ENCODE measurements at places on chromosomes 7 and 10.

DNA sequence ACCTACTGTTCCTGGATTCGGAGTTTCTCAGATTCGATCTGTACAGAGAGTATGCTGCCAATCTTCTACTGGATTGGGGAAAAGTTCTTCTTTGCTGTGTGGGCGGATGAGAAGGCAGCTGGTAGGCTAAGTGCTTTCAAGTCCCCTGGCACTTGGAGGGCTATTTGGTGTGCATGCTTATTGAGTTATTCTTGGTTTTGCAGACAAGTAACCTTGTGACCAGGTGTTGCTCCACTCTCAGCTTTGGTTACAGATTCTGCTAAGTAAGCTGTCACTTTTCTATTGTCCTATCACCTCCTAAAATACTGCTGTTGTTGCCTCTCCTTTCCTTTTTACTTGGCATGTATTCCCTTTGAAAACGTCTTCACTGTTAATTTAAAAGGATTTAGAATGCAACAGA is 1375.1 kb upstream of the LRRTM3 start:
- DNase-seq: no peak

DNA sequence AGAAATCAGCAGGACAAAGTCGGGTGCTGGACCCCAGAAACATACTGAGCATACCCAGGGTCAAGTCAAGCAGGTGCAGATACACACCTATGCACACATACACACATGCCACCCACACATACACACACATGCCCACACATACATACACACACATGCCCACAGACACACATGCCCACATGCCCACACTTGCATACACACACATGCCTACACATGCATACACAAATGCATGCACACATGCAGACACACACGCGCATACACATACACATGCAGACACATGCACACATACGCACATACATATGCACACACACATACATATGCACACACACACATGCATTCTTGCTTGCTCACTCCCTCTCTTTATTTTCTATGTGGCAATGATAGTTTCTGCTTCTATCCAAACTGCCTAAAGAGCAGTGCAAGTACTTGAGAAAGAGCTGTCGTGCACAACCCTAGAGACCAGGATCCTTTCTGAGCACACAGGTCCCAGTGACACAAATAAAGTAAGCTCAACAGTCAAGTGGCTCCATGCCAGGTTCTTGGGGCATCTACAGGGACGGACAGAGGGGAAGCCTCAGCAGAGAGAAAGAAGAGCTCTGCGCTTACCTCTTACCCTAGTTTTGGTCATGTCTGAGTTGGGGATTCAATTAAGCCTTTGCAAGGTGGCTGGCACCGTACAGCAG is 83.7 kb downstream of the EBF3 start:
- DNase-seq: no peak

GRCh38 chr7:157003756-157004520 is 6.5 kb downstream of the MNX1 start:
- no peak for DNase-seq

DNA sequence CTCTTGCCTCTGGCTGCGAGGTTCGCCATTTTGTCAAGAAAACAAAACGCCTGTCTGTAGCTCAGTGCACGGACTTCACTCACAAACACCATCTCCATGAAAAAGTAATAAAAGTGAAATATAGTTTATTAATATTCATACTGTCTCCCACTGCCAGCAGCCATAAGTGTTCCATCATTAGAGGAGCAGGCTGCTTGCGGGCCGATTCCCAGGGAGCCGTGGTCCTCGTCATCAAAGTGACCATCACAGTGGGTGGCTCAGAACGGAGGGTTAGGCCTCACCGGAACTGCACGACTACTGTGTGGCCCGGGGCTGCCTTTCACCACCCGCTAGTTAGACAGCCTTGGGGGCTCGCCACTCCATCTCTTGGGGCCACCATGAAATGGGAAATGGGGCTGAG is 82.7 kb downstream of the HIPK2 start:
- no peak for DNase-seq

GRCh38 chr10:128896963-128897362 is 570.1 kb upstream of the MGMT start:
- DNase-seq: no peak

GRCh38 chr7:10463701-10464100 is 510.0 kb upstream of the PHF14 start:
- DNase-seq: no peak

GRCh38 chr10:110805292-110805691 is 66.4 kb upstream of the PDCD4 start:
- DNase-seq: no peak

DNA sequence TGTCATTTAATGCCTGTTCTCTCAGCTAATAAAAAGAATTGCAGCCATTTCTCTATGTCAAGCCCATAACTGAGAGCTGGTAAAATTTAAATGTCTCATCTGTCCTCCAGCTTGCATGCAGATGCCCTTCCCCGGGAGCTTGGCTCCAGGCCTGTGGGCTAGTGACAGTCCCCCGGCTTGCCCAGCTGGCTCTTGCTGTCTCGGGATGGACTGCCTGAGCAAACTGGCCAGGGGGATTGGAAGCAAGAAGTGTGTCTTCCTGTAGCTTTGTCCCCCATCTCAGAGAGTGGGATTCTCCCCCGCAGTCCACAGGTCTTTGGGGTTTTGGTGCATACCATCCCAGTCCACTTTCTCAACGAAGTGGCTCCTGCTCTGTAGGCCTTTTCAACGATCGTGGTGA is 53.9 kb upstream of the HMX3 start:
- DNase-seq: no peak

- DNase-seq: no peak
Observed at GRCh38 chr7:151060113-151060415, 675 bp downstream of the SLC4A2 start.

DNA sequence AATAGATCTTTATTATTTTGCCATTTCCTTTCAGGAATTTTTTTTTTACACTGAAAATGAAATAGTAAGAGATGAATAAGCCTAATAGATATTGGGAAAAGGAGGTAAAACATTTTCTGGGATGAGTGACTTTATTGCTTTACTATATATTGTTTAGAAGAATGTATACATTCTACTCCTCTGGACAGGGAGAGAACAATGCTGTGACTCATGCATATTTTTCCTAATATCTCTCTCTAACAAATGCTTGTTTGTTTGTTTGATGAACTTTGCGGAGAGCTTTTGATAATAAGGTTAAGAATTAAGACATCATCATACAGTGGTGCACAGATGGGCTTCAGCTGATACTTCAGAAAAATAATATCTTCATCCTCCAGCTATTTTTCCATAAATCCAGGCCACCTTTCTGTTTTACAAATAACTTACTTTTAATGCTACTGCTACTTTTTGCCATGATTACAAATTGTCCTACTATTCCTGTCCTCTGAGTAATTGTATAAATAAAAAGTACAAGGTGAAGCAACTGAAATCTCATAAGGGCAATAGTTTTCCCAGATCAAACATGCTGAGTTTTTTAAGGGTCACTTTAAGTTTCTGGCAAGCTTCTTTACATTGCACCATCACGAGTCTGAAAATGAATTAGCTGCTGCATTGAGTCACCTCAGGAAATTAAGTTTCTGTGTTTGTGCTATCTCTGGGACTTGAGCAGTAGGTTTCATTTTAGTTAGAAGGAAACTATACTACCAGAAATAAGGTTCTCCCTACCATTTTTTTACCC is 207.3 kb upstream of the POT1 start:
- DNase-seq: no peak

DNA sequence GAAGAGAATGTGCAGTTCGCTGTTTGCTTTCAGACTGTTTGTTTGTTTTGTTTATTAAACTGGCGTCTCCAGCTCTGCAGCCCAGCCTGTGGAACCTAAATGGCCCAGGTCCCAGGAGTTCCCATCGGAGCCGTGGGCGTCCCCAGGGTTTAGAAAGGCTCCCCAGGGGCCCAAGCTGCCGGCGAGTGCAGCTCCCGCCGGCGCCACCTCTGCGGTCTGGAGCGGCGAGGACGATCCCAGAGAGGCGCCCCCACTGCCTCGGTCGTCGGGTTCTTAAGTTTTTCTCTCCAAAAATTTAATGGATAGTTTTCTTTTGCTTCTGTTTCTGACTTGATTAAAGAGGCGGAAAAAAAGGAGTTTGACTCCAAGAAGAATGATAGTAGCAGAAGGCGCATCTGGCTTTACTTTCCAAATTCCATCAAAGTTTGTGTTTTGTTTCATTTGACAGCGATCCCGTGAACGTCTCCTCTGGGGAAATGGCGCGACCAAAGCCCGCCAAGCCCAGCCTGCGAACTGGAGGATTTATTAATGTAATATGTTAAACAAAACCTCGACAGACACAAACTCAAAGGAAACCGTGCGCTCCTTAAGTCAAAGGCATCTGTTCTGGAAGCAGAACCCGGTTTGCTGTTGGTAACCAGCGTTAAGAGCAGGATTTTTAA is 718 bp upstream of the FZD1 start:
- peak; percentile 43 for DNase-seq

DNA sequence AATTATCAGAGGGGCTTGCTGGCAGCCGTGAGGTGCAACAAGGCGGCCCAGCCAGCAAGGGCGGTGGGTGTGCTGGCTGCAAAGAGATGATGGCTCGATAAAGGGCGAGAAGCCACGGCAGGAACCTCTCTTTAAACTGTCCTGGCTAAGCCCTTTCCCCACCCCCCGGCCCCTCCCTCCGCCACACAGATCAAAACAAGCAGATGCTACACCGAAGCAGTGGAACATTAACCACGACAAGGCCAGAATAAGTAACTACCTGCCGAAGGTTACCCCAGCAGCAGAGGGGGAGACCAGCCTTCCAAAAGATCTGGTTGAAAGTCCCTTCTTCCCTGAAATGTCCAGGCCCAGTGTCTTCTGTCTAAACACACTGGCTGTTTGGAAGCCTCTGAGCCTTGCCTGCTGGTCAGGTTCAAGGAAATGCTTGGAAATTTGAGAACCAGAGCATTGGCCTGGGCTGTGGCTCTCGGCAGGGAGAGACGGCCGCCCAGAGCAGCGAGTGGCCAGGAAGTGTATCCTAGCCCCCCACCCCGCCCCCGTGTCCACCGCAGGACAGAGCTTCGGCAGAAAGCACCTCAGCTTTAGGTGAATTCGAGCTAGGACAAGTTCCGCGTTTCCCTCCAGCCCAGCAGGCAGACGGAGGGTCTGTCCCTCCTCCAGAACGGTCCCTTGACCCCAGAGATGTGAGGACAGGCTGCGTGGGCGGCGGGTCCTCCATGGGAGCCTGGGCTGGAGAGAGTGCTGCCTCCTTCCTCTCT is 2.1 kb downstream of the FAM20C start:
- peak; percentile 77 for DNase-seq

- DNase-seq: no peak
Observed at GRCh38 chr10:8194050-8194449, 139.6 kb downstream of the GATA3 start.

- no peak for DNase-seq
Observed at GRCh38 chr7:134936893-134937510, 49.3 kb upstream of the AGBL3 start.

GRCh38 chr10:47048526-47048905 is 137.3 kb downstream of the PTPN20 start:
- no peak for DNase-seq

- no peak for DNase-seq
Observed at GRCh38 chr10:9219860-9220259, 1165.4 kb downstream of the GATA3 start.

- no peak for DNase-seq
Observed at GRCh38 chr10:86371691-86372090, 5.1 kb upstream of the GRID1 start.

DNA sequence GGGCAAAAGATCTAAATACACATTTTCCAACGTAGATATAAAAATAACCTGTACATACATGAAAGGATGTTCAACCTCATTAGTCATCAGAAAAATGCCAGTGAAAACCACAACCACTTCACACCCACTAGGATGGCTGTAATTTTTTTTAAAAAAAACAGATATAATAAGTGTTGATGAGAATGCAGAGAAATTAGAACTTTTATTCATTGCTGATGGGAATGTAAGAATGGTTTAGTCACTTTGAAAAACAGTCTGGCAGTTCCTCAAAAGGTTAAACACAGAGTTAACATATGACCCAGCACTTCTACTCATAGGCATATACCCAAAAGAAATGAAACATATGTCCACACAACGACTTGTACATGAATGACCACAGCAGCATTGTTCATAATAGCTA is 32.3 kb upstream of the PRKCQ start:
- no peak for DNase-seq

- no peak for DNase-seq
Observed at GRCh38 chr10:15367296-15368085, 3.6 kb downstream of the FAM171A1 start.

DNA sequence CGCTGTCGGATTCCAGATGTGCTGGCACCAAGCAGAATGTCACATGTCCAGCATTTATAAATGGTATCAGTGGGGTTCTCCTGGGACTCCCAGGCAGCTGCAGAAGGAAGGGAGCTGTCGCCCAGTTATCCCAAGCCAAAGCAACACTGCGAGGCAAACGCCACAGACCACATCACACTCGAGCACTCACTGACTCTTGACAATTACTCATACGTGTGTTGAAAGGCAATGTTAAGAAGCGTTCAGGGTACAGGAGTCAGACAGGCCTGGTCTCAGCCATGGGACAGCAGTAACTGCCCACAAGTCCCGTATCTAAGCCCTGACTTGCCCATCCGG is 113.4 kb downstream of the DIP2C start:
- no peak for DNase-seq

- peak; percentile 32 for DNase-seq
Observed at GRCh38 chr7:91657483-91658071, 222.9 kb downstream of the MTERF1 start.

DNA sequence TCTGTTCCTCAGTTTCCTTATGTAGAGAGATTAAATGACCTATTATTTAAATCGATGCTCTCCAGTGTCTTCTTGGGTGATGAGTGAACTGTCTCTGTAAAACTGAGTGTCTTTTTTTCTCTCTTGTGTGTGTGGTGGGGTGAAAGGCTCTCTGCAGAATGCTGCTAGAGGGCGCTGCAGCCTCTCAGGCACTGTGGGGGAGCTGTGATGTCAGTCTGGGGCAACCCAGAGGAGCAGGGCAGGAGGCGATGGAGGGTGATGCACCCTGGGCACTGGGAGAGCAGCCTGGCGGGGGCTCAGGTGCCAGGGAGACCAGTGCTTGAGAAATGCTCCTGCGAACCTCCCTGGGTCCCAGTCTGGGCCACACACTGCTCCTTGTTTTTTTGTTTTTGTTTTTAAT is 110.1 kb upstream of the POM121L12 start:
- no peak for DNase-seq

DNA sequence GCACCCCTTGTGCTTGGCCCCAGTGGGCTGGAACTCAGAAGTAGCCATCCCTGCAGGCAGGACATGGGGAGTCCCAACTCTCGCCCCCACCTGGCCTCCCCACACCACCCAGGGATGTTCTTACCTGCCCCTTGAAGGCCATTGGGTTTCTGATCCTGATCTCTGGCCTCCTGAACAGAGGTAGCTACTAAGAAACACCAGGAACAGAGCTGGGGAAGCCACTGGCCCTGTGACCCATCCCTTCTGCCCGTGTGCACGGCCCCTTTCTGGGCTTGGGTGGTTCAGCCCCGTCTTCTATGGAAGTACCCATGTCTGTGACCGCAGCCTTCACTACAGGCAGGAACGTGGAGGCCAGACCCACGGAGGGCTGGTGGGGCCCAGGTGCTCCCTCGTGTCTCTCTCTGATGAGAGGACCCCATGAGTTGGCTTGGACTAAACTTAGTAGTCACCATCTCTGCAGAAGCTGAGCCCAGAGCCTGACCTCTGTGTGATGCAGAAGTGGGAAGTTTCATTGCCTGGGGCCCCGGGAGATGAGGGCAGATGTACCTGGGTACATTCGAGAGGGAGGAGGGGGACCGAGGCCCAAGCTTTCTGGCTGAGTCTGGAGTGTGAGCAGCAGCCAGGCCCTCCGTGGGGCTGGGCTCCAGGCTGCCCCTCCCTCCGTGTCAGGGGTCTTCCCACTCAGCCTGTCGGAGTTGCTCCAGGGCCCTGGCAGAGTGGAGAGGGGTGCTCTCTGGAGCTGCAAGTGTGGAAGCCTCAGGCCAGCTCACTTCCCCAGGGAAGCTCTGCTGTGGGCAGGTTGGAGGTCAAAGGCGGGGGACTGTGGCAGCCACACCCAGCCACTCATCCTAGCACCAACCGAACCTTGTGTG is 81.0 kb downstream of the MKI67 start:
- no peak for DNase-seq
